Activated CD4-positive, alpha-beta memory T cell treated with anti-CD3 and anti-CD28 coated beads for 36 hours (primary cell): ENCODE measurements at places on chromosomes 4 and X. TPM values are rescaled to one million over a fixed set of nuclear protein-coding genes. Genes with fewer than 3 reads are reported as not detected.

DNA sequence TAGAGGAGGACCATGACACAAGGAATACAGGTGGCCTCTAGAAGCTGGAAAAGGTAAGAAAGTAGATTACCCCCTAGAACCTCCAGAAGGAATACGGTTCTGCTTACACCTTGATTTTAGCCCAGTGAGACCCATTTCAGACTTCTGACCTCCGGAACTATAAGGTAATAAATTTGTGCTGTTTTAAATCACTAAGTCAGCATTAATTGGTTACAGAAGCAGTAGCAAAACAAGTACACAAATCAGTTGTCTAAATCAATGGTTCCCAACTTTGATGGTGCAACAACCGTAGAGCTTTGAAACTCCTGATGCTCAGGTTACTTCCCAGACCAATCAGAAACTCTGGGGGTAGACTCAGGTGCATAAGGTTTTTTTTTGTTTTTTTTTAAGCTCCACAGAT is 113.6 kb downstream of the RTL9 start:
- no peak for DNase-seq

DNA sequence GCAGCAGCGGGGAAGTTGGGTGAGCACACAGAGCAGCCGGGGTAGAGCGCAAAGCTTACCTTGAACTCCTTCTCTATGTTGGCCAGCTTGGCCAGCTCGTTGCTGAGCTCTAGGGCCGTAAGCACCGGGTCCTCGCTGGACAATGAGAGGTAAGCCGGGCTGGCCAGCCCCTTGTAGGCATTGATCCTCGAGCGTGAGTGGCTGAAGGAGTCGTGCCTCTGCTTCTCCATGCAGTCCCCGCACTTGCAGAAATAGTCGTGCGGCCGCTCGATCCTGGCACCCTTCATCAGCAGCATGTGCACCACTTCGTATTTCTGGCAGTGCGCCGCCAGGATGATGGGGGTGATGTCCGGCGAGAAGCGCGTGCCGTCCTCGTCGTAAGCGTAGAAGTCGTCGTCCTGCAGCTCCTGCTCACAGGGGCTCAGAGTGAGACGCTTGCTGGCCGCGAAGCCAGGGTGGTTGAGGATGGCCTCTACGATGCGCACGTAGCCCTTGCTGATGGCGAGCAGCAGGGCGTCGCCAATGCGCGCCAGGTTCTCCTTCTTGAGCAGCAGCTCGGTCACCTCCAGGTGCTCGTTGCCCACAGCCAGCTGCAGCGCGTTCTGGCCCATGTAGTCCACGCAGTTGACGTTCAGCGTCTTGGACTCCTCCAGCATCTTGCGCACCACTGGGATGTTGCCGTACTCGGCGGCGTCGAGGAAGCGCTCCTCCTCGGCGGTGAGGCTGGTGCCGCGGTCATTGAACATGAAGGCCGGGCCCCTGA is 19.5 kb downstream of the TRPC3 start:
- DNase-seq = no peak

GRCh38 chrX:153692611-153693156 is 5.0 kb downstream of the SLC6A8 start:
- DNase-seq = no peak

- no peak for DNase-seq
These were observed 2.0 kb upstream of the HPGD start for GRCh38 chr4:174524242-174524641.

GRCh38 chr4:174464949-174465348 is 57.3 kb downstream of the HPGD start:
- no peak for DNase-seq

DNA sequence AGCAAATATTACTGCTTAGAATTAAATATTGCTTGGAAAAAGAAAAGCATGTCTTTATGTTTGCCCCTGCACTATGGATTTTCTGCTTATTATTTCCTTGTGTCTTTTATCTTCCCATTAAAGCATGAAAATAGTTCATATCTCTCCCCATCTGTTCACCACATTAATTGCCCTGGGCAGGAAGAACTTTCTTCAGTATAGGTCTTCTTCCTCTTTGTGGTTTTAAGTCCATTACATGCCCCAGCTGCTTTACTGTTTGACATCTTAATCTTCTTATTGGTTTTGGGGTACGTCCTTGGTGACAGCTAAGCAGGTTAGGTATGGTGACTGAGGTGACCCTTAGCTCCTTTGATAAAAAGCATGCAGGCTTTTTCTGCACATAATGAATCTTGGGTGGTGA is 157.3 kb downstream of the AASDH start:
- DNase-seq = no peak

- DNase-seq = peak; percentile 80
These were observed 42.8 kb downstream of the IL21 start for GRCh38 chr4:122577808-122578781.

- DNase-seq = no peak
These were observed 44.4 kb upstream of the LGI2 start for GRCh38 chr4:25075129-25075528.

GRCh38 chr4:8861576-8862295 is 9.9 kb downstream of the HMX1 start:
- DNase-seq = no peak

Gene ZCCHC4
- total RNA-seq = 10.6 TPM

Gene RPS6KA6
- 0.07 TPM for total RNA-seq

Gene ERCC6L
- 10.5 TPM for total RNA-seq

Gene PLK4
- total RNA-seq = 43.5 TPM

Gene PWWP3B
- total RNA-seq = not detected

Gene CFAP47
- not detected for total RNA-seq
